Cortex of kidney (tissue), 1 donor: ENCODE measurements at places on chromosomes 5 and 9.

GRCh38 chr9:116087751-116088194 lies 65.8 kb upstream of the PAPPA start:
- no peak for DNase-seq

- no peak for DNase-seq
Observed at GRCh38 chr5:102638912-102639652, 116.0 kb upstream of the PAM start.

DNA sequence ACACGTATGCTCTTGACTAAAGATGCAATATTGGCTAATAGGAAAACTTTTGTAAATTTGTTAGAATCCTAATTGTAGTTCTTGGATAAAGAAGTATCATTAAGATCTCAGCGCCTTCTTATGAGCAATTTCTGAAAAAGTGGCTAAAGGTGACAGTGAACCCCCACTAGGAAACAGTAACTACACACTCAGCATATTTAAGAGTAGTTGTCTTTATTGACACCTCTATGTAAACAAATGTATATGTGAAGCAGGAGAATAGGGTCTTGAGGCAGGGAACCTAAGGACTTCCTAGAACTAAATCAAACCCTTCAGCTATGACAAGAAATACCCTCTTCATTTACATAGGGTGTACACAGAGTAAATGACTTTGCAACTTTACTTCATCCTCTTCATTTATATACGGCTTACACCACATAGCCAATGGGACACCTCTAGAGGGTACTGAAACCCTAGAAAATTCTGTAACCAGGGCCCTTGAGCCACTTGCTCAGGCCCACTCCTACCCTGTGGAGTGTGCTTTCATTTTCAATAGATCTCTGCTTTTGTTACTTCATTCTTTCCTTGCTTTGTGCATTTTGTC lies 2.8 kb downstream of the NIPSNAP3A start:
- no peak for DNase-seq

DNA sequence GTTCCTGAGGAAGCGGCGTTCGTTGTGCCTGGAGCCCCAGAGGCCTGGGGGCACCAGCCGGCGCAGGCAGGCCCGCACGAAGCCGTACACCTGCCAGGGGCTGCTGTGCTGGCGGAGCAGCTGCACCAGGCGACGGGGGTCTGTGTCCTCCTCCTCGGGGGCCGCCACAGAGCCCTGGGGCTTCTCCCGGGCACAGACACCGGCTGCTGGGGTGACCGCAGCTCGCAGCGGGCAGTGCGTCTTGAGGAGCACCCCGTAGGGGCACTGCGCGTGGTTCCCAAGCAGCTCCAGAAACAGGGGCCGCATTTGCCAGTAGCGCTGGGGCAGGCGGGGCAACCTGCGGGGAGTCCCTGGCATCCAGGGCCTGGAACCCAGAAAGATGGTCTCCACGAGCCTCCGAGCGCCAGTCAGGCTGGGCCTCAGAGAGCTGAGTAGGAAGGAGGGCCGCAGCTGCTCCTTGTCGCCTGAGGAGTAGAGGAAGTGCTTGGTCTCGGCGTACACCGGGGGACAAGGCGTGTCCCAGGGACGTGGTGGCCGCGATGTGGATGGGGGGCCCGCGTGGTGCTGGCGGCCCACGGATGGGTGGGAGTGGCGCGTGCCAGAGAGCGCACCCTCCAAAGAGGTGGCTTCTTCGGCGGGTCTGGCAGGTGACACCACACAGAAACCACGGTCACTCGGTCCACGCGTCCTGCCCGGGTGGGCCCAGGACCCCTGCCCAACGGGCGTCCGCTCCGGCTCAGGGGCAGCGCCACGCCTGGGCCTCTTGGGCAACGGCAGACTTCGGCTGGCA lies 1.3 kb downstream of the TERT start:
- DNase-seq, result no peak

- DNase-seq, result no peak
Observed at GRCh38 chr5:143514616-143515335, 111.3 kb upstream of the NR3C1 start.

- no peak for DNase-seq
Observed at GRCh38 chr5:95426227-95426626, 35.1 kb downstream of the FAM81B start.

DNA sequence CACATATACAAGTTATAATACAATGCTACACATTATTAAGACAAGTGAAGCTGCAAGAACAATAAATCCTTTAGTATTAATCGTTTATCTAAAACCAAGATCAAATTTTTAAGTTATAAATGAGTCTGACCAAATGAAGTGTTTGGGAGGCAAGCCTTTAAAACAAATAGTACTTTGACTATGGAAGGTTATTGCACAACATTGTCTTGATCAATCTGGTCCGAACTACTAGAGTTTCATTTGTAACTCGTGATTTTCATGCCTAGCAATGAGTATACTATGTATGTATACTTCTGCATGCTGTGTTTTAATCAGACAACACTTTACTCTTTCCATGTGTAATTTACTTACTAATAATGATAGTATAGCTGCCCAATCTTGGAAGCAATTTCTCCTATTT lies 87.2 kb upstream of the GOLGA1 start:
- DNase-seq, result no peak

DNA sequence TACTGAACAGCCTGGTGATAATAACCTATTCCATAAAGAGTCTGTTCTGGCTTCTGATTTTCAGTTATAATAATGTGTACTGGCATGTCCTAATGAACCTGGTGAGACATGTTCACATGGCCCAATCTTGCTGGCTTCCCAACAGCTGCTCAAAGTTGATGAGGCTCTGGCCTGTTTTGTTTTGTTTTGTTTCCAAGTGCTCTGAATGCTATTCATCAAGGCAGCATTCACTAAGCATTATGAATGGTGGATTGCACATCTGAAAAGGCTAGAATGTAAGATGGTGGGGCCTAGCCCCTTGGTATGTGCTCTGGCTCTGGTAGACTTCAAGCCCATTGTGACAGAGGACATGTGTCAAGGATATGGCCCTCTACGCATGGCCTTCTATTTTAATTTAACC lies 388.5 kb downstream of the PSAT1 start:
- DNase-seq, result no peak

GRCh38 chr5:42235837-42236236 lies 187.4 kb upstream of the GHR start:
- DNase-seq, result no peak

GRCh38 chr5:176429972-176430371 lies 13.6 kb upstream of the CLTB start:
- DNase-seq, result no peak

- DNase-seq, result no peak
Observed at GRCh38 chr9:85516976-85517637, 224.6 kb downstream of the AGTPBP1 start.

DNA sequence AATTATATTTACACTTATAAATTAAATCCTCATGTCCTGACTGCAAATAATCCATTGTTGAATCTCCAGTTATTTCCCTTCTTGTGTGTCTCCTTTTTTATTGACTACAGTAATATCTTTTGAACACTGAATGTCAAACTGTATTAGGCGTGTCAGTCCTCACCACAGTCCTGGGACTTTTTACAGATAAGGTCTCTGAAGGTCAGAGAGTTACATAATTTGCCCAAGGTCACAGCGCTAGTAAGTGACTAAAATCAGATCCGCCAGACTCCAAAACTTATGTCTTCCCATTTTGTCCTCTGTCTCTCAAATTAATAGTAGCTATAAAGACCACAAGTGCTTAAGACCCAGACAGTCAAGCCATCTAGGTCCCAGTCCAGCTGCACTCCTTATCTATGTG lies 274.3 kb downstream of the NR3C1 start:
- no peak for DNase-seq

GRCh38 chr9:89699646-89700045 lies 94.8 kb downstream of the GADD45G start:
- DNase-seq, result no peak

DNA sequence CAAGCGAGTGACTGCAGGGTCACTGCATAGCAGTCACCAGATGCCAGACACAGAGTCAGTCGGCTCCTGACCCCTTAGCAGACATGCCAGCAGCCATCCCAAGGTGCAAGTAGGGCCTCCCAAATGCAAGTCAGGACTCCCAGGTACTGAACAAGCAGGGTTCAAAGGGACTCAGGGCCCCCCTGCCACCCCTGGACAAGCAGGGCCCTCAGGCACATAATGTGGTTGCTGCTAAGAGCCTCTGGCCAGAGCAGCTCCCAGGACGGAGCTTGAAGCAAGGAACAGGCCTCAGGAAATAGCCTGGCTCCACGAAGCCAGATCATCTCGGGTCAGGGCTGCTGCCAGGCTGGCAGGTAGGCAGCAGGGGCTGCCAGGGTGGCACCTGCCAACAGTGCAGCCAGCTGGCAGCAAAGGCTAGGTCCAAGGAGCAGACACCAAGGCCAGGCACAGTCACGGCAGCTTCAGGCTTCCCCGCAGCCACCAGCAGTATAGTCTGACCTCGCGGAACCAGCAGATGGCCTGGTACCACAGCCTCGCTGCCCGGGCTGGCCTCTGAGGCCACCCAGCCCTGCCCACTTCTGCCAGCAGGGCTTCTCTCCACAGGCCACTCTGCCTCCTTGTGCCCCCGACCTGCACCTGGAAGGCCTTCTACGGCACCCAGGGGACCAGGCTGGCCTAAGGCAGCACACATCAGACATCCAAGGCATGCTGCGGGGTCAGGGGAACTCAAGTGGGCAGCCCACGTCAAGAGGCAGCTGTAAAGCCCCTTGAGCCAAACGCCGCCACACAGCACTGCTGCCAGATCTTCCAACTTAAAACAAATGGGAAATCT lies 7.4 kb downstream of the EEIG1 start:
- DNase-seq, result no peak

GRCh38 chr5:396531-396961 lies 46.4 kb upstream of the EXOC3 start:
- no peak for DNase-seq

DNA sequence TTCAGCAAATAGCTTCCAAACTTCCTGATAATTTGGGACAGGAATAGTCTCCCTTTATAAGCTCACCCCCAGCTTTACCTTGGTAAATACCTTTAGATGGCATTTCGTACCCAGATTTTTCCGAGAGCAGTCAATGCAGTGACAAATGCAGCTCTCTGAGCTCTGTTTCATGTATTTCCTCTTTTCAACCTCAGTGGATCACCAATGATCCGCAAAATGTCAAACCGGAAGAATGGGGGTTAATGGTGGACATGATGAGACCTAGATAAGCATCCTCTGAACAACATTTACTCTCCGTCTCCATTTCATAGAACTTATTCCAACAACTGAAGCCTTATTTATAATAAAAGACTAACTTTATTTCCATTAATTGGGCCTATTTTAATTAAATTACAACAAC lies 227.3 kb downstream of the MCTP1 start:
- no peak for DNase-seq

DNA sequence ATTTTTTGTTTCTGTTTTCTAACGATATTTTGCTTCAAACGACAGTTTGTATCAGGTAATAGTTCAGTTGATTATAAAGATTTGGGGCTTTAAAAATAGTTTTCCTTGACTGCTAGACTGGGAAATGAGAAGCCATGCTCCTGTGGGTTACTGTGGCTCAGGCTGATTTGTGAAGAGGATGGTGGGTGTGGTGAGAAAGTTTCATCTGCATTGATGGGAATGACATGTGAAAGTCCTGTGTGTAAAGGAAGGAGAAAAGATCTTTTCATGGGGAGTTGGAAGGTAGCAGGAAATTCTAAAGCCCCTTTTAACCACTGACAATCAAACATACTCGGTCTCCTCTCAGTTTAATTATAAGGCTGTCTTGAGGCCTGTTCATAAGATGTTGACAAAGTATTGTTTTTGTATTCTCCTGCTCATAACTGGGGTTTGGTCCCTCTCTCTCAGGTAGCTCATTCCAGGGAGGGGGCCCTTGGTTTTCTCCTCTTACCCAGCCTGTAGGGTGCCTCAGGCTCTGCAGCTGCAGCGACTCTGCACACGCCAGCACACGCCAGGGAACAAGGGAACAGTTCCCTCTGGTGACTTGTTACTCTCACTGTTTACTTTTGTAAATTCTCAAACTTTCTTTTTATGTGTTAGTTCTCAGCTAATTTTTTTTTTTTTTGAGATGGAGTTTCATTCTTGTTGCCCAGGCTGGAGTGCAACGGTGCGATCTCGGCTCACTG lies 91.6 kb downstream of the CARTPT start:
- DNase-seq, result no peak

DNA sequence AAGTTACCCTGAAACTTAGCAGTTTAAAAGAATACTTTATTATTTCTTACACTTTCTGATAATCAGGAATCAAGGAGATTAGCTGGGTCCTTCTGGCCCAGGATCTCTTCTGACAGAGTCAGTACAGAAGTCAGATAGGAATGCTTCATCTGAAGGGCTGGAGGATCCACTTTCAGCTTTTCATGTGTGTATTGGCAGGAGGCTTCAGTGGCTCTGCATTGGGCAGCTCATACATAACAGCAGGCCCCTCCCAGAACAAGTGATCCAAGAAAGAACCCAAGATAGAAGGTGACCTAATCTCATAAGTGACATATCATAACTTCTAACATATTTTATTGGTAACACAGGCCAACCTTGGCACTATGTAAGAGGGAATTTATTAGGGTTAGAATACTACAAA lies 258.4 kb downstream of the HCN1 start:
- DNase-seq, result no peak

GRCh38 chr5:76325876-76326491 lies 77.1 kb upstream of the IQGAP2 start:
- DNase-seq, result no peak

GRCh38 chr5:58294598-58295305 lies 165.1 kb downstream of the PLK2 start:
- DNase-seq, result no peak

DNA sequence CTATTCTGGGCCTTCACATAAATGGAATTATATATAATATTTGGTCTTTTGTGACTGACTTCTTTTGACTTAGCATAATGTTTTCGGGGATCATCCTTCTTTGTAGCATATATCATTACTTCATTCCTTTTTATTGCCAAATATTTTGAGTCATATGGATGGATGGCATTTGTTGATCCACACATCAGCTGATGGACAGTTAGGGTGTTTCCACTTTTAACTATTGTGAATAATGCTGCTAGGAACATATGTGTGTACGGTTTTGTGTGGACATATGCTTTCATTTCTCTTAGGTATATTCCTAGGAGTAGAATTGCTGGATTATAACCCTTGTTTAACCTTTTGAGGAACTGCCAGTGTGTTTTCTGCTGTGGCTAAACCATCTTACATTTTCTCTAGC lies 249.6 kb downstream of the FANCC start:
- DNase-seq, result no peak

GRCh38 chr9:100430286-100430940 lies 3.5 kb downstream of the MSANTD3 start:
- no peak for DNase-seq

- DNase-seq, result no peak
Observed at GRCh38 chr9:91937056-91937455, 13.0 kb downstream of the ROR2 start.

DNA sequence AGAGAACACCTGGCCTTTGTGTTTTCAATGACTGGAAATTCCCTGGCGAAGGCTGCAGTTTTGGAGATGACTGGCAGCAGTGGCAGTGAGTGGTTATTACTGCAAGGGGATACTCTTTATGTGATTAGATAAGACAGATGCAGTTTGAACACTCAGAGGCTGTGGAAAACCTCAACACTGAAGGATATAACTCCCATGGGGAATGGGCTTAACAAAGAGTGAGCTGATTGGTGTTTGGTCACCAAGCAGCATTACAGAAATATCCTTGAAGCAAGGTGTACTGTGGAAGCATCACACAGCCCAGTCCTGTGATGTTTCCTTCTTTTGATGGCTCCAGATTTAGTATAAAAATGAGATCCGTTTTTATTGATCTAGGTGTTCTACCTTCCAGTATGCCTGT lies 490.7 kb upstream of the PTPRD start:
- DNase-seq, result no peak

GRCh38 chr5:55629815-55630214 lies 82.3 kb downstream of the SLC38A9 start:
- no peak for DNase-seq
